ENCODE measurements at places on chromosomes 4 and X.

DNA sequence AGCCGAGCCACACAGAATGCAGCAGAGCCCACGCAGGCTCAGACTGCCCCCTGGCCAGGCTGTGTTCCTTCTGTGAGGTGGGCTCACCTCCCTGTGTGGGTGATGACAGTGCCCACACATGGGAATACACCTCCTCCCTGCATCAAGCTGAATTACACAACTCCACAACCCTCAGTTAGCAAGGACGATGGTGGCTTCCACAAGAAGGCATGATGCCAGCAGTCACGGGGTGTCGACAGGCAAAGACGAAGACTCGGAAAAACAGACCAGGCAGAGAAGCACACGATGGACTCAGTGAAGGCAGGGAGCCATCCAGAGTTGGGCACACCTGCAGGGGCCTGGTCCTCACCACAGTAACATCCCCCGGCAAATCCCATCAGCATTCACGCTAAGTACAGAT is 12.1 kb downstream of the LETM1 start:
- DNase-seq: no peak

GRCh38 chr4:10589799-10590198 is 94.8 kb downstream of the CLNK start:
- DNase-seq: no peak

DNA sequence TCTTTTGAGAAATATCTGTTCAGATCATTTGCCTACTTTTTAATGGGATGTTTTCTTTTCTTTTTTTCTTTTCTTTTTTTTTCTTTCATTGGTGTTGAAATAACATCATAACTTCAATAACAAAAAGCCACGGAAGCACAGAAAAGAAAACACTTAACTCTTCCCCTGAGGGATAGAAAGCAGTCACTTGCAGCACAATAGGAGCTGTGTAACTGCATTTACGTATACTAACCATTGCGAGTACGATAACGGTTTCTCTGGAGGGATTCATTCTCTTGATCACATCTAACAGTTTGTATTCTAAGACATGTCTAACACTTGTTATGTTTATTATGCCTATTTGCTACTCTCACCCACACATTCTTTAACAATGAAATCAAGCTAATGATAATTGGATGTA is 27.3 kb downstream of the C4orf46 start:
- DNase-seq: no peak

DNA sequence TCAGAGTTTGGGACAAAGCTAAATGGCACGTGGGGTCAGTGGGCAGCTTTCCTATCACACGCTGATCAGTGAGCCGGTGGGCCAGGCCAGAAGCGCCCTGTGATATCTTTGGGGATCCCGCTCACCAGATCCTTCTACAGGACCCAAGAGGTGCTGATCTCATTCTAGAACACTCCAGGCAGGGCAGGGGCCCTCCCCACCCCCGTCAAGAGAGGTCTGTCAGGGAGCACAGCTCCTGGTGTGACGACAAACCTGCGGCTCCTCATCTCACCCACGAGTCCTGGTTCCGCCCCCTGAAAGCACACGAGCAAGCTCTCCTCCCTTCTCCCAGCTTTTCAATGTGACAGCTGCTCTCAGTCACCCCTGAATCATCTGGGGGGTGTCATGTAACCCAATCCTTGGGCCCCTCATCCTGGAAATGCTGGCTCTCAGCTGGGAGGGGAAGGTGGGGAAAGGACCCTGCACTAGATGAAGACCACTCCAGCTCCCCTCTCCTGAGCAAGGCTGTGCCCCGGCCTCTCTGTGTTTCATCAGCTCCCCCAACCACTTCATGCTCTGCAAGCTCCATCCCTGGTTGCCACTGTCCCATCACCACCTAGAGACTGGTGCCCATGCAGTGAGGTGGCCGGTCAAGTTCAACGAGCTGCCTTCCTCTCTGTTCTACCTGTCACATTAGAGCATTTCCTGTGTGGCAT is 4.6 kb downstream of the HCFC1 start:
- DNase-seq: no peak

GRCh38 chr4:2638730-2639129 is 102.3 kb downstream of the FAM193A start:
- no peak for DNase-seq

DNA sequence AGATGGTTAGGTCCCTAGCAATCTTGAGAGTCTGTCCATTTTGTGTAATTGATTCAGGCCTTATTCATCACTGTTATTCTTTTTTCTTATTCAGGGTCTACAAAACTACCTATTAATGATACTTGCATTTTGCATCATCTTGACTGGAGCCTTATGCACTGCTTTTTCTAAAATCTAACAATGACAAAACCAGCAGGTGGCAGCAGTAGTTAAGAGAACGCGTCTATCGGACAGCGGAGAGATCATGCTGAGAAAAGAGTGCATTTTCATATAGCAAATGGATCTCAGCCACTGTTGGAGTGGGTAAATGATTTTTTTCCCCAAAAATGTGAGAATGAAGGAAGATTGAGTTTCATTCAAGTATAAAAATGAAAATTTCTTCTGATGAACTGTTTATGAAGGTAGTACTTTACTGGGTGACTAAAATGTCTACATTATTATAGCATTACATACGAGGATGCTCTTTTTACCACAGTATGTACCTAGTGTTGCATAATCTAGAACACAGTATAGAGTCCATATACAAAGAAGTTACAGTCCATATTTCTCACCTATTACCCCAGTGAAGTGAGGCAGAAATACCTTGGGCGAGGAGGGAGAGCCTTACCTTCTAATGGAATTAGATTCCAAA is 43.2 kb downstream of the TMEM144 start:
- DNase-seq: no peak

- peak; percentile 25 for DNase-seq
These were observed 717 bp downstream of the PPP3CA start for GRCh38 chr4:101346351-101347266.

DNA sequence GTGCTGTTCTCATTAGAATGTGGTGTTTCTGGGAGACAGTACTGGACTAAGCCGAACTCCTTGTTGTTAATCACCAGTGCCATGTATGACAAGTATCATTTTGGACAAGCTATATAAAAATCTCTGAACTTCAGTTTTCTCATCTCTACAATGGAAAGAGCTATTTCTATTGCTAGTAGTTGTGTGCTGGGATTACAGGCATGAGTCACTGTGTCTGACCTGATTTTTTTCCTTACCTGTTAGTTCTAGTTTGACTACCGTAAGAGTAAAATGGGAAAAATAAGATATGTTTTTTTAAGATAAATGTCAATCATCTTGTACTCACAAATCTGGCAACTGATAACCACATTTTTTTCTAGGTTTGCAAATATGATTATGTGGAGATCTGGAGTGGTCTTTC is 192.3 kb downstream of the TLL1 start:
- DNase-seq: no peak

DNA sequence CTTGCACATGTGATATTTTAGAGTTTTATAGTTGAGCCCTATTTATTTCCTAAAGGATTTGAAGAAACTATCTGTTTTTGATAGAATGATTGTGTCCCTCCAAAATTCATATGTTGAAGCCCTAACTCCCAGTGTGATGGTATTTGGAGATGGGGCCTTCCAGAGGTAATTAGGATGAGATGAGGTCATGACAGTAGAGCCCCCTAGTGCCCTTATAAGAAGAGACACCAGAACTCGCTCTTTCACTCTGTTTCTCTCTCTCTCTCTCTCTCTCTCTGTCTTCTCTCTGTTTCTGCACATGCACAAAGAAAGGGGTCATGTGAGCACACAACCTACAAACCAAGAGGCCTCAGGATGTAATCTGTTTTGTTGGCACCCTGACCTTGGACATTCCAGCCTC is 921.9 kb upstream of the DIAPH2 start:
- DNase-seq: no peak

DNA sequence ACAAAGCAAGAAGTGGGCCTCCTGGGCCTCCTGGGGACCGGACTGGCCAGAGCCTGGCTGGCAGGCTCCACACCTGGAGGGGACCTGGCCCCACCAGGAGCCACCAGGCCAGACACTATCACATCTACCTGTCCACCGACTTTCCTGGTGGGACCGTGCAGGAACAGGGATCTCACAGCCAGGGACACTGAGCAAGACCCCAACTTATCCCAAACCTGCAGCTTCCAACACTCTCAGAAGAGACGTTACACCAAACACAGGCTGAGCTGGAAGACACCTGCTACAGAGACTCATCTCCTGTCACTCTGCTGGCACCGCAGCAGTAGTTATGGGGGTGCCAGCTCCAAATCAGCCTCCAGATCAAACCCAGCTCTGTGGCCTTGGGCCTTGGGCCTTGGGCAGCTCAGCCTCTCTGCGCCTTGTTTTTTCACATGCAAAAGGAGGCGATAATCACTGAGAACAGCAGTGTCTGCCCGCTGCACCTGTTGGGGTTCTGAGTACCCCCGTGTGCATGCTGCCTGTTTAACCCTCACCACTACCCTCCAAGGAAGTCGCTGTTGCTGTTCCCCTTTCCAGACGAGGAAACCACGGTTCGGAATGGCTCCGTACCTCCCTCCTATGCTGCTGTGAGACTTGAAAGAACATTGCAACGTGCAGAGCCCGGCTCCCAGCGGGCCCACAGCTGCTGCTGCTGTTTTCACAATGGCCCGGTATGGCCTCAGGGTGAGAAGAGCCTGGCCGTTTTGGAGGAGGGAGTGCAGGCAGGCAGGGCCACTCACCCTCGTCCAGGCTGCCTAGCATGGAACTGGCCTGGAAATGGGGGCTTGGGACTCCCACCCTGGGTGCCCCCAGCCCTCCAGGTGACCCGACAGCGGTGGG is 69.6 kb downstream of the ADRA2C start:
- no peak for DNase-seq

GRCh38 chrX:97102938-97103337 is 219.2 kb downstream of the RPA4 start:
- no peak for DNase-seq

GRCh38 chrX:30816079-30816478 is 73.0 kb downstream of the TAB3 start:
- no peak for DNase-seq

DNA sequence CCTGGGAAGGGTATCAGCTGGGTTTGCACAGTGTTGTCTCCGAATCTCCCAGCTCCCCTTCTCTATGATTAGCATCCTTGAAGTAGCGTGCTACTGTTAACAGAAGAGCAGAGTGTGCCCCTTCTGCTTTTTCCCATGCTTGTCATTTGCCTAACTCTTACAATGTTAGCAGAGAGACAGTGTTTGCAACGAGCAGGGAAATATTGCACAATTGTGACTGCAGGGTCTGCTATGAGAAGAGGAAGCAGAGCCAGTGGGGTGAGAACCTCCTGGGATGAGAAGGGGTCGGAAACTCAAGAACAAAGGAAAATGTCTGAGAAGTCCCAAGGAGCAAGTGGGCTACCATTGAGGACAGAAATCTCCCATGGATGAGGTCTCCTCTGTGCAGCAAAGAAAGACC is 7.8 kb upstream of the CHRNA9 start:
- DNase-seq: no peak

DNA sequence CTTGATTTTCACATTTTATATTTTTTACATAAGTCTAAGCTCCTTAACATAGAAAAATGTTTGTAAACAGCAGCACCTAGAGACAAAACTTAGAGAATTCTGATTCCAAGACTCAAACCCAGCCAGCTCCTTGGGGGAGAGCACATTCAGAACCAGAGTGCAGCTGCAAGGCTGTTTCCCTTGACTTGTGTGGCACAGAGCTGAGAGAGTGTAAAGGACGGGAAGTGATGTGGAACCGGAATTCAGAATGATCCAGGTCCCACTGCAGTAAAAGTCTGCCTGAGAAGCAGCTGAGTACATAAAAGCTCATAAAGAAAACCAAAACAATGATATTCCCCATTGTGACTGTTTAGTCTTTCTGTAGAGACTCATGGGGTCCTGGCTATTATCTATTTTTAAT is 713.8 kb downstream of the RAB28 start:
- DNase-seq: no peak

DNA sequence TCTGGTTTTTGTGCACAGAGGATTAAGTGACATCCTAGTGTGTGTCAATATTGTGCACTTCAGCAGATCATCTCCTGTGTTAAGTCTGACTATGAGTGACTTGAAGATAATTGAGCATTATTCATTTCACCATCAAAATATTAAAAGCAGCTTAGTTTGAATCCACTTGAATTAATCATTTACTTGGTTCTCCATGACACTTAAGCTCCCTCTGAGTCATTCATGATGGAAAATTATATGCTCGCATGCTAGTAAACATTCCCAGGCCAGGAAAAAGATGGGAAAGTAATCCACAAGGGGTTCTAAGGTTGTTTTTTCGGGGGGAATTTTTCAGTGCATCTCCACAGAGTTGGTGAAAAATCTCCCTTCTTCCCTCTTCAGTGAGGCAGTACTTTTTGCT is 97.2 kb upstream of the EOLA2 start:
- DNase-seq: no peak

- no peak for DNase-seq
These were observed 4.9 kb upstream of the NAF1 start for GRCh38 chr4:163171590-163171989.

- DNase-seq: no peak
These were observed 1471.6 kb upstream of the ADGRL3 start for GRCh38 chr4:59728496-59728895.

GRCh38 chrX:153351981-153352380 is 18.0 kb downstream of the ZNF275 start:
- no peak for DNase-seq

DNA sequence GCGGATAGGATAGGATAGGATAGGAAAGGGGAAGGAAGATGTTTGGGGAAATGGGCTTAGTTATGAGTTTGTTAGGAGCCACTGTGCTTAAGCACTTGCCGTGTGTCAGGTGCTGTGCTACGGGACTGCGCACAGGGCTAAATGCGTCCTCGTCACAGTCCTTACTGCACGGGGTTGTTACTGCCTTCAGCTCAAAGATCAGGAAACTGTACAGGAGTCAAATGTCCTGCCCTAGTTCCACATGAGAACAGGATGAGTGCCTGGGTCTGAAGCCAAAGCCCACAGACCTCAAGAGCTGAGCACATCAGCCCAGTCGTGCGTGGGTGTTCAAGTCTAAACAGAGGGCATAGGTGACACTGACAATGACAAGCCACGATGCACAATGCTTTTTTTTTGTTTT is 15.0 kb downstream of the ACSL1 start:
- DNase-seq: no peak
